ENCODE measurements at places on chromosomes 7 and 10.

DNA sequence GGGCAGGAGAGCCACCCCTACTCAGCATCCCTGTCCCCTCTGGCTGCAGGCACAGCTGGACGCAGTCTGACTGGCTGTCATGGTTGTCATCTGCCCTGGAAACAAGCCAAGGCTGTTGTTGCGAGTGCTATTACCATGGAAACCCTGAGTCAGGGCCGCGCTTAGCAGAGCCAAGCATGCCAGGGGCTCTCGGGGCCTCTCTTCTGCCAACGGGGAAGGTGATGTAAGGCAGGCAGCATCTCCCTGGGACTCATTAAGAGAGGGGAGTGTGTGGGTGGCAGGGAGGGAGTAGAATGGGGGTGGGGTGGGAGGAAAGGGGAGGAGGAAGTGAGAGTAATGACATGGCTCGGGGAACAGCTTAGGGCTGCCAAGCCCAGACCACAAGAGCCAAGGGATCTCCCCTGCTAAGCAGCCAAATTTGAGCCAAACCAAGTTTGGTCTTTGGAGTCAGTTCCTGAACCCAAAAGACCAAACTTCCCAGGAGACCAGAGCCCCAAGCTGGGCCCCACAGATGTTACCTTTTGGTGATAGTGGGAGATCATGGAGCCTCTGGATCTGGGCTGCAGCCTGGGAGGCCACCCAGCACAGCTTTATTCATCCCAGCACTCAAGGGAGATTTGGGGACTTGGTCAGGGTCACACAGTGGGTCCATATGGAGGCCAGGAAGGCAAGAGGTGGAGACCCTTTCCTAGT, 67.6 kb downstream of the TMEM130 start:
- no peak for DNase-seq

DNA sequence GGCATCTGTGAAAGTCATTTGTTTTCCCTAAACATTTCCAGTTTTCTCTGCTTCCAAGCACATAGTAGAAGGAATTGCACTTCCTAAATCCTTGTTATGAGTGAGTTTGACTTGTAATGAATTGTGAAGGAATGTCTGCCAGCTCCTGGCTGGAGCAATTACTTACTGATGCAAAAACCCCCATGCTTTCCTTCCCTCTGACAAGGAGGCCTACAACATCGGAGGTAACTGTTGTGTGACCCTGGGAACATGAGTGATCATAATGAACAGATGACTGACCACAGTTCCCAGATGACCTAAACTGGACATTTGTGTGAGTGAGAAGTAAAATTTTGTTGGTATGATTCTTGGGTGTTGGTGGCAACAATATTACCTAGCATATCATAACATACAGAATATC, 21.4 kb upstream of the CPVL start:
- no peak for DNase-seq

- no peak for DNase-seq
These were observed 19.9 kb upstream of the ATOH7 start for GRCh38 chr10:68251625-68252495.

DNA sequence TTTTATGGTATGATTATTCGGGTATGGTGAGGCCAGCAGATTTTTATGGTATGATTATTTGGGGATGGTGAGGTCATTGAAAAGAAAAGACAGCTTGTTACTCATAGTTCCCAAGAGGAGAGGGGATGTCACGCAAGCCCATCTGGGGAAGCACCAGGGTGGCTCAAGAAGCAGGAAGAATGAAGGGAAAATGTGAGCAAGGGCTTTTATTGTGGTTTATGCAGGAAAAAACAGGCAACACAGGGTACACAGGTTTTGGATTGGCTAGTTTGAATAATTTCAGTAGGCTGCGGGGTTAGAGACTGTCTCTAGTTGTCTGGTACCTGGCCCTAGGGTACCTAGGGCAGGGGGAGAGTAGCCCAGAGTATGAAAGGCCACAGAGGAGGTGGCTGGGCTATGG, 26.8 kb upstream of the DGKI start:
- no peak for DNase-seq

- DNase-seq, result no peak
These were observed 1.1 kb upstream of the GIMAP8 start for GRCh38 chr7:150449206-150449952.

GRCh38 chr10:86210416-86210815, 156.2 kb downstream of the GRID1 start:
- DNase-seq, result no peak

- no peak for DNase-seq
These were observed 44.9 kb upstream of the ANK3 start for GRCh38 chr10:60434418-60435046.

DNA sequence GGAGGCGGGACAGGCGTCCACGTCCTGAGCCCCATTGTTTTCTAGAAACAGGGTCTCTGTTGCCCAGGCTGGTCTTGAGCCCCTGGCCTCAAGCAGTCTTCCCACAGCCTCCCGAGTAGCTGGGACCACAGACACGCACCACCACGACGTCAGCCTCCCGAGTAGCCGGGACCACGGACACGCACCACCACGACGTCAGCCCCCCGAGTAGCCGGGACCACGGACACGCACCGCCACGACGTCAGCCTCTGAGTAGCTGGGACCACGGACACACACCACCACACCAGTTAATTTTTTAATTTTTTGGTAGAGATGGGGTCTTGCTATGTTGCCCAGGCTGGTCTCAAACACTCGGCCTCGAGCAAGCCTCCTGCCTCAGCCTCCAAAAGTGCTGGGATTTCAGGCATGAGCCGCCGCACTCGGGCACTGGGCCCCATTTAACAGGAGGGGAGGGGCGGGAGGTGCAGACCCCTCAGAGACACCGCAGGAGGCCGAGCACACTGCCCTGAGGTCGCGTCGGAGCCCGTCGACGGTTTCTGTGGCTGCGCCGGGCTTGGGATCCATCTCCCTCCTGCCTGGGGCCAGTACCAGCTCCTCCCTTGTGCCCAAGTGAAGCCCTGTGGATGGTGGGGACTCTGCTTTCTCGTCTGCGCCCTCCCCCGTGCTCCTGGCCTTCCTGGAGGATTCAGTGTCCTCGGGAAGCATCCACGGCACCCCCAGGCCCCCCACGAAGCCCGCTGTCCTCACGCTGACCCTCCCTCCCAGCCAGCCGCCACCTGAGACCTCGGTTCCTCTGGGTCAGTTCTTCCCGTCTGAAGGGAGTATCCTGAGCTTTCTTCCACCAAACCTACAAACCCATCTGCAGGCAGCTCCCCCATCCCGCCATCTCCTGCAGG, 13.0 kb downstream of the FAM20C start:
- DNase-seq, result no peak

DNA sequence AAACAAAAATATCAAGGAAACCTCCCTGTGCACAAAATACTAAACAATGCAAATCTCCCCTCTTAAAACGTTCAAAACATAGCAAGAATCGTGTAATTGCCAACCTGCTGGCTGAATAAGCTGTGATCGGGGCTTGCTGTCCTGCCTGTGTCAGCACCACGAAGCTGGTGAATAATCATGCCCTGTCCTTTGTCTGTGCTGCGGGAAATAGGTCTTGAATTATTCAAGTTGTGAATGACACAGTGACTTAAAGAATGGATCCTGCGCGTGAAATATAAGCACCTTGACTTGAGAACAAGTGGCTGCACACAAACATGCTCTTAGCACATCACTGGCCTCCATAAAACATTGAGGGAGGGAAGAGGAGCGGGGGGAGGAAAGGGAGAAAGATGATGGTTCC, 130.2 kb downstream of the OAT start:
- DNase-seq, result no peak

GRCh38 chr7:5210751-5211338, 20.8 kb downstream of the WIPI2 start:
- DNase-seq, result no peak

DNA sequence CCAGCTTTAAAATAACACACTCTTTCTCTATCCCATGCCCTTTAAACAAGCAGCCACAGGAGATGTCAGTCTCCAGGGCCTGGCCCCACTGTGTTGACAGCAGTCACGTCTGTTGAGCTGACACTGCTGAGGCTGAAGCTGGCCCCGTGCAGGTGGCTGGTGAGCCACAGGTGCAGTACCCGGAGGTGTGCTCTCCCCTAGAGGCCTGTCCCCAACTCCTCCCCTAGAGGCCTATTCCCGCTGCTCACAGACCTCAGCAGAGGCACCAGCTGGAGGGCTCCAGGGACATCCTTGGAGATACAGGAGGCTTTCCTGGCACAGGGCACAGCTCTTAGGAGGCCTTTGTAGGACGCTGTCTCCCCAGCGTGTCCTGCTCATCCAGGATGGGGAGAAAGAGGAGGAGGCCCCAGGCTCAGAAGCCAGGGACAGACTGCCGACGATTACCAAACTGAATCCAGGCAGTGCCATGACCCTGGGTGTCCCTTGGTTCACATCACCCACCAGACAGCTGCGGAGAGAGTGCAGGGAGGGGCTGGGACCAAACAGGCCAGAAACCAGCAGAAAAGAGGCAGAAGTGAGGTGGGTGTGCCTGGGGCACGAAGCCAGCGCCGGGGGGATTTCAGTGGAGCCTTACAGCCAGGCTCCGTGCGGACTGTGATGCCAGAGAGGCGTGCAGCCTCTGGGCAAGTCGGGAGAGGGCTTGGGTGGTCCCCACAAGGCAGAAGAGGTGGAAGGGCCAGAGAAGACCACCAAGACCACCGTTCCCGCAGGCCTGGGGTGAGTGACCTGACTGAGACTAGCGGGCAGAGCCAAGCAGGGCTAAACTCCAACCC, 18.5 kb upstream of the TTYH3 start:
- DNase-seq, result no peak

- DNase-seq, result no peak
These were observed 92.7 kb upstream of the GPR26 start for GRCh38 chr10:123573236-123574108.

DNA sequence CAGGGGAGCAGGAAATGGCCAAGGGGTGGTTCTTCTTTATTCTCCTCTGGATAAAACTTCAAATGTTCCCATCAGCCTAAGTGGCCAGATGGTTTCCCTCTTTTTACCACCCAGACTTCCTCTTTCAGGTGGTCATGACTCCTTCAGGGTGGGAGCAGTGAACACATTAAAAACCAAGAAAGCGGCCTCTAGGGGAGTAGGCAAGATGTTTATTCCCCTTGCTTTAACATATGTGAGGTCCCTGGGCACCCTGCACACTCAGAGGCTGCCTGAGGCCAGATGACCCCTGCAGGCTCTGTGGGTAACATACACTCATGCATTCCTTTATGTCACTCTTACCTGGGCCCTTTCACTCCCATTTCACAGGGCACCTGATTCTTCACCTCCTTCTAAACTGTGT, 357.4 kb downstream of the ABCA13 start:
- DNase-seq, result no peak

- DNase-seq, result no peak
These were observed 628 bp downstream of the MPLKIP start for GRCh38 chr7:40133561-40134427.

DNA sequence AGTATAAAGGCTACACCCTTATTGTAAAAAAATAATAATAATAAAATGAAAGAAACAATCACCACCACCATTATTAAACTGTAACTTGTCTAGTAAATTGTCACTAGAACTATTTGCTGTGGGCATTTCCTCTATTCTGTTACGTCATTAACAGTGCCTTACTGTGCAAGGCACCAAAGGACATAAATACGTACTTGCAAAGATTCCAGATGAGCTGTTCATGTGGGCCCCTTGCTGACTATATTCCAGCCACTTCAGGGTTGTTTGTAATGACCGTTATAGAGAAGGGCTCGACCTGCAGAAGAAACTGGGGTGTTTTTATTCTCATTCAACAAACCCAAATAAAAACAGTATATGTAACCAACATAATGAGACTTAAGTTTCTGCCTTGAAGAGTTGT, 60.4 kb downstream of the KLRG2 start:
- DNase-seq, result no peak

DNA sequence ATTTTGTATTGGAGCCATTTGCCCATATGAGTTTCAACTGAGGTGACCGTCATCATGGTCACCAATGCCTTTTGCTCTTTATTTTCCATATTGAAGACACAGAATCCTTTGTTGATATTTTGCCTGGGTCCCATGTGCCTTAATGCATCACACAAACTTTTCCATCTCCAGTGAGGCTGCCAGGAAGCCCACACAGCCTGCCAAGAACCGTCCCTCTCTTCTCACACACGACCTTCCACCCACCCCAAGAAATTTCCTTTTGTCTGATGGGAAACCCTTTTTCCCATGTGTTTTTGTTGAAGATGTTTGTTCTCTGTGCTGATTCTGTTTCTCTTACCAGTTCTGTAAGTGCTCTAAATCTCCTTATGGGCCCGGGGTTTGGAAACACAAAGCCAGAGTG, 168.9 kb downstream of the CSTF2T start:
- DNase-seq, result no peak

- no peak for DNase-seq
These were observed 241.5 kb upstream of the SP8 start for GRCh38 chr7:21028186-21028585.

GRCh38 chr7:47292832-47293309, 289.0 kb downstream of the TNS3 start:
- no peak for DNase-seq

- no peak for DNase-seq
These were observed 259.5 kb upstream of the NPY start for GRCh38 chr7:24024276-24025068.

GRCh38 chr10:112082120-112082519, 101.4 kb downstream of the GPAM start:
- DNase-seq, result no peak

DNA sequence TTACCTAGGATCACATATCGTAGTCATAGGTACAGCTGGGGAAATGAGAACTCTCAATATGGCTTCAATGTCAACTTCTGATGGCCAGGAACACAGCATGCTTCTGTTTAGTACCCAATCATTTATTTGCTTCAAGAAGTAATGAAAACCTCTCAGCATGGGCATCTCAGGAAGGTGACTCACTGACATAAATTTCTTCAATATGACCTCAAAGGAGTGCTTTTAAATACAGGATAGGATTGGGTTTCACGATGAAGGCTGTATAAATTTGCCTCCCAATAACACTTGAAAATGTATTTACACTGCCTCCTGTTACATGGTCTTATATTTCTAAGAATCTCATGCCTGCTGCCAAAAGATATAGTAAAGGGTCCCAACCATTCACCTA, 15.1 kb downstream of the ITGA8 start:
- no peak for DNase-seq

GRCh38 chr10:99548041-99548530, 15.3 kb downstream of the NKX2-3 start:
- DNase-seq, result no peak

DNA sequence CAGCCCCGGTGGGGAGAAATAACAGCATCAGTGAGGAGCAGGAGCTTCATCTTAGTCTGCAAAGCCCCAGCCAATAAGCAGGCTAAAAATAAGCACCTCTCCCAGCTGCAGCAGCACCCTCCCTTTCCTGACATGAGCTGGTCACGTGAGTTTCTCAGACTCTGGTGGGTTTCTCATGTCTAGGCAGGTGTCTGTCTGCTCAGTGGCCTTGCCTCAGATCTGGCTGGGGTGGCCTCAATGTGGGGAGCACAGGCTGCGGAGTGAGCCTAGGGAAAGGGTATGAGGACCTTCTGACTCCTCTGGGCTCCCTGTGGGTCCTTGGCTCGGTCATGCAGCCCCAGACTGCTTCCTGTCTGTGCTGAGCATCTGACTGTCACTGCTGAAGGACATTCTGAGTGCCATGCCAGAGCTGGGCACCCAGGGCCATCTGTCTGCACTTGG, 81.6 kb upstream of the LRRC4 start:
- no peak for DNase-seq

Measured in iPS DF 19.7 (cell line).